Mammary epithelial cell (primary cell): ENCODE measurements at places on chromosomes 16 and 17. TPM values are rescaled to one million over a fixed set of nuclear protein-coding genes. Genes with fewer than 3 reads are reported as not detected.
A peak's percentile ranks its signal among the peaks of the same experiment; 100 is the strongest.

Gene TEKT3
- not detected for total RNA-seq

GRCh38 chr17:45267436-45268055 lies 5.7 kb upstream of the SPATA32 start:
- DNase-seq: no peak

DNA sequence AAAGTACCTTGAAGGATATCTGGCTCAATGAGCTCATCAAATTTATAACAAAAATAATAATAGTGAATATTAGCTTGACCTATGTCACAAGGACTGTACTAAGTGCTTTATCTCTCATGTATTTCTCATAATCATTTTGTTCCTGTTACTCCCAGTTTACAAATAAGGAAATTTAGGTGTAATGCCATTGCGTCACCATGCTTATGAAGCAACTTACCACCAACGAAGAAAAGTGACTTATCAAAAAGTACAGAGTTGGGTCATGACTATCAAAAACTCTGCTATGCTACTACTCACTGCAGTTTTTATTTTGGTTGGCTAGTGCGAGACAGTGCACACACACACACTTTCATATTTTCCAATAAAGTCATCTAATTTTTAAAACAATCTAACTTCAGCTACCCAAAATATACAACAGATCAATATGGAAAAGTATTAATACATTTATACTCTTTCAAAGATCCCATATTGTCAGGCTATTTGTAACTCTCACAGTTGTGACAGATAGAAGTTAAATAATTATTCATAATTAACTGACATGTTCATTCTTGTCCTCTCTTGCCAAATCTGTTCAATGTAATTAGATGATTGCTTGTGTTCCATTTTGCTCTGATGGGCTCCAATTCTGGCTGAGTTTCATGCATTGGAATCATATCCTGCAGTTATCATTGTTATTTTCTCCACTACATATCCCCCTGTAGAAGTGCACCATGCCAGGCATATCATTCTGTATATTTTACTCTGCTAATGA lies 119.4 kb downstream of the KCNJ2 start:
- DNase-seq: peak; percentile 57

- DNase-seq: no peak
Observed at GRCh38 chr16:71436473-71436872, 5.4 kb downstream of the TLE7 start.

DNA sequence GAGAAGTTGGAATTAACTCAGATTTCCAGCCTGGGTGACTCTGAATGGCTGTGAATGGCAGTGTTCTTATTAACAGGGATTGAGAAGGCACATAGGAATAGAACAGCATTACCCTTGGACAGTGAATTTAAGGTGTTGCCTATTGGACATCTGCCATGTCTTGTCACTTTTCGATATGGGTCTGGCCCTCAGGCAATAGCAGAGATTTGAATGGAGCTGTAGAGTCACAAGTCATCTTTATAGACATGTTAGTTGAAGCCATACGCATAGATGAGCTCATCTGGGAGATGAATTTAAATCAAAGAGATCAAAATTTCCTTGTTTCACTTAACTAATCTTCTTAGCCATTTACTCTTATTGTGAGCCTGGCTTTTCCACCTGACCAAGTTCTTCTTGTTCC lies 14.9 kb upstream of the DHRS11 start:
- peak; percentile 5 for DNase-seq

Gene VASN
- total RNA-seq: 4.2 and 5.0 TPM in 2 replicates

GRCh38 chr17:36188891-36189306 lies 7.7 kb downstream of the CCL3L1 start:
- DNase-seq: no peak
